CD4-positive, alpha-beta T cell treated with Interleukin-12 subunit alpha and Interleukin-12 subunit beta, for 1 hour (primary cell): ENCODE measurements at places on chromosomes 5 and 9.
A peak's percentile ranks its signal among the peaks of the same experiment; 100 is the strongest.

- no peak for DNase-seq
Observed at GRCh38 chr5:9834871-9835770, 205.0 kb upstream of the TAS2R1 start.

GRCh38 chr9:97860451-97861147 is 7.6 kb downstream of the FOXE1 start:
- no peak for DNase-seq

- DNase-seq, result no peak
Observed at GRCh38 chr9:80320480-80320879, 748.7 kb downstream of the TLE4 start.

- DNase-seq, result no peak
Observed at GRCh38 chr9:84141741-84142370, 161.3 kb downstream of the RMI1 start.

DNA sequence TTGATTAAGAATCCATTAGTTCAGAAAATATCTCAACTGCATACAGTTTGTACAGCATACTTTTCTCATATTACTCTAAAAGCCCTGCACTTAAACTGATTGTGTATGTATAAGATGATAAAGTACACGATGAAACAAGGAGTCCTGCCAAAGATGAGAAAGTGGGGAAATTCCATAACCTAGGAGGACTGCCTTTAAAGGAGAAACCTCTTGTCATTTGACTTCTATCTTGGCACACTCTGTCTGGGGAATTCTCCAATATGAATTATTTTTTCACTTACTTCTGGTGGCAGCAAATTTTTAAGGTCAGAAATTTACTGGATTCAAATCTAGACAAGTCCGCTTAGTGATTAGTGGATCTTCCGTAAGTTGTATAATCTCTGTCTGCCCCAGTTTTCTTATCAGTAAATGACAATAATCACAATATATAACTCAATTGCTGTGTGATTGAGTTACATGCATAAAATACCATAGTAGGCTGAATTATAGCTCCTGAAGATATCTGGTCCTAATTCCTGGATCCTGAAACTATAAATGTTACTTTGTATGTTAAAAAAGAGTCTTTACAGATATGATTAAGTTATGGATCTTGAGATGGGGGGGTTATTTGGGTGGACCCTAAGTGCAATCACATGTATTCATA is 17.0 kb upstream of the ISOC1 start:
- DNase-seq, result no peak

- DNase-seq, result peak; percentile 74
Observed at GRCh38 chr9:7570107-7570720, 229.4 kb downstream of the DMAC1 start.

- DNase-seq, result no peak
Observed at GRCh38 chr9:102514541-102514940, 480.6 kb upstream of the CYLC2 start.

GRCh38 chr9:134959126-134959970 is 41.6 kb upstream of the FCN1 start:
- DNase-seq, result no peak

- no peak for DNase-seq
Observed at GRCh38 chr9:122356627-122357026, 14.2 kb upstream of the PTGS1 start.

- DNase-seq, result no peak
Observed at GRCh38 chr5:84578226-84578625, 193.5 kb upstream of the EDIL3 start.

GRCh38 chr5:54884195-54884536 is 101.2 kb downstream of the ESM1 start:
- DNase-seq, result no peak

DNA sequence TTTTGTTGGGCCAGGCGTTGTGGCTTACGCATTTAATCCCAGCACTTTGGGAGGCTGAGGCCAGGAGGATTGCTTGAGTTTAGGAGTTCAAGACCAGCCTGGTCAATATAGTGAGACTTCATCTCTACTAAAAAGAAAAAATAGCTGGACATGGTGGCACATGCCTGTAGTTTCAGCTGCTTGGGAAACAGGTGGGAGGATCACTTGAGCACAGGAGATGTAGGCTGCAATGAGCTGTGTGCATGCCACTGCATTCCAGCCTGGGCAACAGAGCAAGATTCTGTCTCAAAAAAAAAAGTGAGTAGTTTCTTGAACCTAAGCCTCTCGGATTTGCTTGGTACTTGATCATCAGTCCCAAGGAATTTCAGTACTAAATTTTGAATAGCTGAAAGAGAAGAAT is 26.9 kb downstream of the G3BP1 start:
- DNase-seq, result no peak

- no peak for DNase-seq
Observed at GRCh38 chr5:111401906-111402305, 110.4 kb downstream of the STARD4 start.

DNA sequence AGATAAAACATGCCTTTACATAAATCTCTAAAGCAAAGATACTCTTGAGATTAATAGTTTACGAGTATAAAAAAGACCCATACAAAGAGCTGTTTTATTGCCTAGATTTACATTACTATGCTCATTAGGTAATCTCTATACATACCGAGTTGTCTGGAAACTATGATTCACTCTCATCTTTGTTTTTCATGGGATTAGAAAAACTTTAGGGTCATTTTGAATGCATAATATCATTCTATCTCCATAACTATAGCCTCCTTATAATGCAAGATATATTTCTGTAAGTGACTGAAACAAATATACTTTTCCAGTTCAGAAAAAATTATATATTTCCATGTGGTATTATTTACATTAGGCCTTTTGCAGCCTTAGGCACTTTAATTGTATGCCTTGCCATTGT is 1088.7 kb upstream of the ARRDC3 start:
- DNase-seq, result no peak

GRCh38 chr9:74007833-74008232 is 489.3 kb upstream of the RORB start:
- no peak for DNase-seq

DNA sequence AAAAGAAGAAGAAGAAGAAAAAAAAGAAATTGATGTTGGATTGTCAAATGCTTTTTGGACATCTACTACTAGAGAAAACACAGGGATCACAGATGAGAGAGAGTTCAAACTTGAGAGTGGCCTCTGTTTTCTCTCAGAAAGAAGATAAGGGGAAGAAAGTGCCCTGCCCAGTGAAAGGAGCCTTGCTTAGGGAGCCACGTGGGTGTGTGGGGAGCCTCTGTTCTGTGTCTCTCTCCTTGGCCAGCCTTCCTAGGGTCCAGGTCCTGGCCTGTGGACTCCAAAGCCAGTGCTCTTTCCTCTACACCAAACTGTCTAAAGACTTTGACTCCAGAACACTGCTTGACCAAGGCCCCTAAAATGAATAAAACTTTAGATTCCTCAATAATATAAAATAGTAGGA is 22.0 kb upstream of the COL15A1 start:
- no peak for DNase-seq

- peak; percentile 61 for DNase-seq
Observed at GRCh38 chr9:33164138-33164809, 2.9 kb downstream of the B4GALT1 start.

DNA sequence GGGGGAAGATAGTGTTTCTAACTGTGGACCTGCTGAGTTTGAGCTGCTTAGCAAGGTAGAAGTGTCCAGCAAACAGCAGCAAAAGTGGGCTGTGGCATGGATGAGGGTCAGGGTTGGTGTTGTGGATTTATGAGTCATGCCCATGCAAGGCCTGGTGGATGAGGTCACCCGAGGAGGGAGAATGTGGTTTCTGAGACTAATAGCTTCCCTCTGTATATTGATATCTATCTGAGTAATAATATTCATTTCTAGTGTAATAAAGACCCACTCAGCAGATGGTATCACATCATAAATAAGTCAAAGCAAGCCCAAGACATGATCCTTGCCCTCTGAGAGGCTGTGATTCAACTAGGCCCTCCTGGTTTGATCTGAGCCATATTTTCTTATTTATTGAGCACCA is 597.8 kb upstream of the CLINT1 start:
- DNase-seq, result no peak

- DNase-seq, result no peak
Observed at GRCh38 chr5:161305601-161306000, 240.9 kb downstream of the GABRB2 start.

GRCh38 chr5:17050236-17050635 is 114.1 kb upstream of the MYO10 start:
- DNase-seq, result no peak

DNA sequence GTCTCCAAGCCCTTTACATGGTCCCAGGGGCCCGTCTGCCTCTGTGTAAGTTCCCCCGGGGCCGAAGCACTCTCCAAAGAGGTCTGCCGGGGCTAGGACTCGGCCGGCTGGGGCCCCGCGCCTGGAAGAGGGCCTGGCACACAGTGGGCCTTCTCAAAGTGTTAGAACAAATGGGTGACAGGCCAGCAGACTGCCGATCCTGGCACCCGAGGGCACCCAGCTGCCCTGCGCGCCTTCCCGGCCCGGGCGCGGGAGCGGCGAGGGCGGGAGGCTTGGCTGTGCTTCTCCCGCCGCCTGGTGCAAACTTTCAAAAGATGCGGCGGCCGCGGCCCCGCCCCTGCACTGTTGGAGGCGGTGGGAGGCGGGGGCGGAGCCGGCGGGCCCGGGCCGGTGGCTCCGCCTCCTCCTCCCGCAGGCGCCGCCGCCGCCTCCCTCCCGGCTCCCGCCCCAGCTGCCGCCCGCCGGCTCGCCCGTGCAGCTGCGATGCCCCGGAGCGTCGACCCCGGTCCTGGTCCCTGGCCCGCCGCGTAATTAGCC is at the start of gene NEURL1B:
Gene NEURL1B (plus strand): TSS at position 442 of the 537 bp plus-strand sequence. CDS start 144 bp downstream, outside the sequence.
- DNase-seq, result peak; percentile 39

DNA sequence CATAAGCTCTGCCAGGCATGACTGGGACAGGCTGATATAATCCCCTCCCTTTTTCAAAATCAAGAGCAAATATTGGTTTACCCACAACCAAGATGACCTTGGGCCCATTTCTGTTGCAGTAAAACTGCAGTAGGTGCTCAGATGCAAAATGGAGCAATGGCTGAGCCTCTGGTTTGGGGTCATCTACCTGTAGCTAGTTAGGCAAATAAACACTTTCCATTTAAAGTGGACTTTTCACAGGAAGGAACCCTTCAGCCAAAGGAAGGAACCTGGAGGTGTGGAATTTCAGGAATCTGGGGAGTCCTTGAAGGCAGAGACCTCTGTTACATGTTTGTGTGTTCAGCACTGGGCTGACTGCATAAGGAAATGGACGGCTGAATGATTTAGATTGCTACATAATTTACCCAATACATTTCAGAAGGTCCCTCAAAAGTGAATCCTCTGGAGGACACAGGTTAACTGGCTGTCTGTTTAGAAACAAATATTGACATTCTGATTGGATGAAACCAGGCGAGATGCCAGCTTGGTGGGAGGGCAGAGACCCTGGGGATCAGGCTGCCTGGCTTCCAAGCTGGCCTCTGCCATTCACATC is 170.1 kb upstream of the ZNF618 start:
- no peak for DNase-seq

- no peak for DNase-seq
Observed at GRCh38 chr9:34383904-34384303, 7.2 kb upstream of the MYORG start.

GRCh38 chr9:114844766-114845165 is 38.9 kb upstream of the TNFSF15 start:
- no peak for DNase-seq

GRCh38 chr5:59007460-59008063 is 424.7 kb downstream of the RAB3C start:
- DNase-seq, result peak; percentile 19

DNA sequence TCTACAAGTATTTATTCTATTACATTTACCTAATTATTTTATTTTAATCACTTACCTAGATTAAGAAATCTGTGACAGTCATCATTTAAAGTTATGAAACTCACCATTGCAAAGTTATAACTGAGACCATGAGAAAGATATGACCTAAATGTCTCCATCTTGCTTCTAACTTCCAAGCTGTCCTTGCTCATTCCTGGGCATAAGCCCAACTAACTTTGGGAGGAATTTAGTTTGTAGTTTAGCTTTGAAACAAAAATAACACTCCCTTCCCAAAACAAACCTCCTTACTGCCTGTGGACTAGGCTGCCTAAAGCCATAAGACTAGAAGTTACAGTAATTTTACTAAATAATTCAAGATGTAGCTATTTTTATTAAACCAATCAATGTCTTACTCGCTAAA is 195.6 kb upstream of the RAI14 start:
- DNase-seq, result no peak

DNA sequence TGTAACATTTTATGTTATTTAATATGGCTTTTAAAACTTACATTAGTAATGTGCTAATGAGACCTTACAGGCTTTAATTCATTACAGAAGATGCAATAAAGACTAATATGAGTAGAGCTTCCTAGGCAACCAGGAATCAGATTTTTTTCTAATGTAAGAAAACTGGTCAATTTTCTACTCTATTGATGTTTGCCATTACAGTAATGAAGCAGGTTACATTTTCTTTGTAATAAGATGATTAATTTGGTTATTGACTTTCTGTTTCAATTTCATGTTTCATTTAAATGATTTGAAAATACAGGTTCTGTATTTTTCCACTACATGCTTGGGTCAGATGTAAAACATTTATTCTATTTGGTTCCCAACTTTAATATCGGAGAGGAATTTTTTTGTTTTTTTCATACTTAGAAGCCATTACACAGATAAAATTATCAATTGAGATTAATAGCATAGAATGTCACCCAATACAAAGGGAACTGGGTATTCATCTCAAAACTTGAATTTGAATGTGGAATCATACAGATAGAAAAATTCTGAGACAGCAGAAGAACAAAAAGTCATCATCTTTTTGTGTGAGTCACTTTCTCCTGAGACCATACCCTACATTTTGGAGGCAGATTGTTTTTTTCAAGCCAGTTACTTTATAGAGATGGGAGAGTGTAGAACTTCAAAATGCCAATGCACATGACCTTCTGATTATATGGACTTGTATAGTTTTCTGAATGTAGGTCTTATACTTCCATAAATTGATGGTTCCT is 133.6 kb upstream of the HMHB1 start:
- DNase-seq, result no peak

GRCh38 chr5:114957384-114957783 is 212.3 kb downstream of the TRIM36 start:
- DNase-seq, result no peak

- DNase-seq, result no peak
Observed at GRCh38 chr5:168177831-168178450, 113.5 kb upstream of the WWC1 start.

- DNase-seq, result no peak
Observed at GRCh38 chr9:123368536-123369153, 12.6 kb downstream of the CRB2 start.

DNA sequence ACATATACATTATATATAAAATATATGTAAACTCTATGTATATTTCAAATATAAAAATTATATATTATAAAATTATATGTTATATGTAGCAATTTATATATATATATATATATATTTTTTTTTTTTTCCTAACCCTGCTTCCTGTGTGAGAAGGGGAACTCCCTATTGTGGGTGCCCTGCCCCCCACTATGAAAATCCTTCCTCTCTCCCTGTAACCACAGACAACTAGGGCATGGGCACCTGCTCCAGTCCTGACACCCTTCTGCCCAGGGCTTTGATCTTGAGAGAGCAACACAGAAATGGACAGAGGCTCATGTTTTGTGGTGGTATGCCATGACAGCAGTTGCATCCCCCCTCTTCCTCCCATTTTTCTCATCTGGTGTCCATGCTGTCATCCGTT is 148.7 kb upstream of the IL12B start:
- DNase-seq, result peak; percentile 36
